ENCODE measurements at places on chromosomes 7 and 10.
A peak's percentile ranks its signal among the peaks of the same experiment; 100 is the strongest.

DNA sequence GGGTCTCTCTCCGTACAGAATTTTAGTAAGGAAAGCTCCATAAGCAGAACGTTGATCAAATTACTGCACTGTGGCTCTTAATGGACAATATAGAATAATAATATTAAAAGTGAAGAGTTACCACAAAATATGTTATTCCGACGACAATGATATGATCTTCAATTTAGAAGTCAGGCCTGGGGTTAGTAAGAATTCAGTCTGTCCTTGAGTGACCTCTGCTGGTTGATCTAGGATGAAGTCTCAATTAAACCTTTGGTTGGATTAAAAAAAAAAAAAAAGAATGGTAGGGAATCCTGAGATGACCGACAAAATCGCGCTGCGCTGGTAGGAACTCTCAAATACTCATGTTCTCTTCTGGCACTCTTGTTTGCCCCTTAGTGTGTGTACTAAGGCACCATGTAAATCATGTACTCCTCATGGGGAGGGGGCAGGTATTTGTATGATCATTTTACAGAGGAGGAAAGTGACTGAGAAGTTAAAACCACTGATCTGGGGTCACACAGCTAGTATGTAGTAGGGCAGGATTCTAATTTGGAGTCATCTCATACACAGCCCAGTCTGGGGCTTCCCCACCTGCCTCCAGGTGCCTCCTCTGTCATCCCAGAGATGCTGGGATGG, 161.3 kb upstream of the NPVF start:
- no peak for DNase-seq

GRCh38 chr10:106859892-106860652, 304.4 kb downstream of the SORCS1 start:
- no peak for DNase-seq

GRCh38 chr10:25532213-25532612, 357.4 kb downstream of the GPR158 start:
- DNase-seq, result no peak

- no peak for DNase-seq
These were observed 164.5 kb upstream of the NPVF start for GRCh38 chr7:25392588-25393338.

DNA sequence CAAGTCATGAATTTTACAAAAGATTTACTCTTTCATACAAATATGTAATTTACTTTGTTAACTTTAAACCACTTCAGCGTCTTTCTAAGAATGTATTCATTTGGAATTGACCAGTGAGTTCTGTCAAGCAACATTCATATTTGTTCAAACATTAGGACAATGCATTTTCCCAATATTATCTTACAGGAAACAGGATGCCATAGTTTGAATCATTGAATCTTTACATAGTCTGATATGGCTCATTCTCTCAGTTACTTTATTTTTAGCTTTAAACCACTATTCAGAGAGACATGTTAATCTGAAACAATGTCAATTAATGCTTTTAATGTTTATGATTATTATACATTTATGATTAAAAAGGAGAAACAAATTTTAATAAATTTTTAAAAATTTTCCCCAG, 21.1 kb upstream of the MEOX2 start:
- no peak for DNase-seq

GRCh38 chr10:36880898-36881297, 244.5 kb upstream of the ANKRD30A start:
- no peak for DNase-seq

DNA sequence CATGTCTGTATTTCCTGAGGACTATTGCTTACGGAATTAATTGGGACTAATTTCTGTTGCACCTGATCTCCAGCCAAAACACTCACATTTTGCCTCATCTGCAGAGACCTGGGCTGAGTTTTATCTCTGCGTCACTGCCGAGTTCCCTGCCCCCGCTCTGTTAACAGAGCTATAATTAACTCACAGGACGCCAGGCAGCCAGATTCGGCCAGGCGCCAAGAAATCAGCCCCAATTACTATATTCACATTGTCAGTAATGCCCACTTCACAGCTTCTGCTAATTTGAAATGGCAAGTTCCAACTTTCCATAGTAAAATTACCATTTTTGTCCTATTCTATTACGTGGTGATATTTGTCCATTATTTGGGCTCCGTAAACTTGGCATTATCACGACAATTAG, 130.5 kb downstream of the CUX1 start:
- no peak for DNase-seq

- DNase-seq, result no peak
These were observed 197.3 kb downstream of the PPP1R9A start for GRCh38 chr7:95104739-95105138.

- no peak for DNase-seq
These were observed 144.0 kb downstream of the BBS9 start for GRCh38 chr7:33273356-33273755.

- DNase-seq, result no peak
These were observed 25.0 kb upstream of the C1GALT1 start for GRCh38 chr7:7157177-7157886.

DNA sequence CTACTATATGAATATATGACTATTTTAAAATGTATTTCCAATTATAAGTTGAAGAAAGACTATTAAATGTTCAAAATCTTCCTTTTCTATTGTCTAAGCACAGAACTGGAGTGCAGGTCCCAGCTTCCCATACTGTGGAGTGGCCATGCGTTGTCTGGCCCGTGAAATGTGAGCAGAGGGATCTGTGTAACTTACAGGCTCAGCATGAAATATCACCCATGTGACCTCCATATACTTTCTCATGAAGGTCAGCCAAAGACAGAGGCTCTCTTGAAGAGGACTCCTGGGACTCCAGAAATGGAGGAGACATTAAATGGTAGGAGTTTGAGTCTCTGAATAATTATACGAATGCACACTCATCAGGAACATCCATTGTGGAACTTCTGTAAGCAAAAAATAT, 92.4 kb upstream of the CAV2 start:
- DNase-seq, result no peak

GRCh38 chr7:75565132-75565837, 73.2 kb downstream of the SPDYE5 start:
- no peak for DNase-seq

- no peak for DNase-seq
These were observed 25.4 kb upstream of the ANK3 start for GRCh38 chr10:60414877-60415585.

- no peak for DNase-seq
These were observed 178.2 kb upstream of the PITRM1 start for GRCh38 chr10:3350617-3351258.

GRCh38 chr10:4234661-4235060, 449.7 kb upstream of the KLF6 start:
- peak; percentile 5 for DNase-seq

- DNase-seq, result no peak
These were observed 99.8 kb downstream of the KCNMA1 start for GRCh38 chr10:77537720-77538373.

- DNase-seq, result no peak
These were observed 83.5 kb downstream of the MAPK8 start for GRCh38 chr10:48389846-48390557.

DNA sequence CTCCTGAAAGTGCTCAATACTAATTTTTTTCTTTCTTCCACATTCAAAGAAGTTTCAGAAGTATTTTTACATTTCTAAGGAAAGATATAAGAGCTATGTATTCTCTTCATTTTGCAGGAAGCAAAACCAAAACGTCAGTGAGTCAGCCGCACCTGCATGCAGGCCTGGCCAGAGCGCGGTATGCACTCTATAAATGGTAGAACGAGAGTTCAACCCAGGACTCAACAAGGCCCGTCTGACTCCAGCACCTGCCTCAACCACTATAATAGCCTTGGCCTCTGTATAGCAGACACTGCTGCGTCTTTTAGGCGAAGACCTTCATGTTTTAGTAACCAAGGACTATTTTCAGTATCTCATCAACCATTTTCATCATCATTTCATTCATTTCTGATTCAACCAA, 113.2 kb downstream of the KMT2E start:
- no peak for DNase-seq

DNA sequence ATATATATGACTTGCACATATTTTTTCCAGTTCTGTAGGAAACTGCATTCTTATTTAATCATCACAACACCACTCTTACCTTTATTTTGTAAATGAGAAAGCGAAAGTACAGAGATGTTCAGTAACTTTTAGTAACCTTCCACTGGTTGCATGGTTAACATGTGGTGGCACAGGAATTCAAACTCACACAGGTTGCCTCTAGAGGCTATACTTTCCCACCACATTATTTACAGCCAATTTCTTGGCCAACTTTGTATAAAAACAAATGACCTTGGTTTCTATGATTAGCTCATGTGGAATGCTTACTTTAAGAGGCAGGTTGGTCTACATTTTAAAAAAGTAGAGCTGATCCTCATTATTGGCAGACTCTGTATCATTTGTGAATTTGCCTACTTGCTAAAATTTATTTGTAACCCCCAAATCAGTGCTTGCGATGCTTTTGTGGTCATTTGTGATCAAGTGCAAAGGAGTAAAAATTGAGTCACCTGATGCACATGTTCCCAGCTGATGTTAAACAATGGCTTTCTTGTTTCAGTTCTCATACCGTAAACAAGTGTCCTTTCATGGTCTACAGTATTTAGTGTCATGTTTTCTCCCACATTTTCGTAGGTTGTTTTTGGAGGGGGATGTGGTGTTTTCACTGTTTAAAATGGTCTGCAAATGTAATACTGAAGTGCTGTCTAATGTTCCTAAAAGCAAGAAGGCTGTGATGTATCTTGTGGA, 14.8 kb downstream of the BBS9 start:
- DNase-seq, result no peak

DNA sequence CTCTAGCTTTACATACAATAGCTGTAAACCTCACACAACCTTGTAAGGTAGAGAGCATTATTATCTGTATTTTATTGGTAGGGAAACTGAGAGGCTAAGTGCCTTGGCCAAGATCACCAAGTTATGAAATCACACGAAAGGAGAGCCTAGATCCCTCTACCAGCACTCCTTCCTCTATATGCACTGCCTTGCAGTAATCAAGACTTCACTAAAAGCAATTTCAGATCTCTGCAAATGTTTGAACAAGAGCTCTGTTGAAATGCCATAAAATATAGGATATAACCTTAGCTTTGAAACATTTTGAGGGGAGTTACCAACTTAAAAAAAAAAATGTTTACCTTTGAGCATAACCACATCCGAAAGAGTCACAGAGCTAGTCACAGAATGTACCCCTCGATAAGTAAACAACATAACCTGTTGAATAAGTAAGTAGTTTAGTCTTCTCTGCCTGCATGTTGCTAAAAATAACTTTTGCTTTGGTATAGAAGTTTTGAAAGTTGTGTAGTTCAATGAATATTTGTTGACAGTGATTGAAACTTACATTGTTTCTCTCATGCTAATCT, 709.4 kb downstream of the AUTS2 start:
- no peak for DNase-seq
